ENCODE measurements at places on chromosomes 4 and X. TPM values are rescaled to one million over a fixed set of nuclear protein-coding genes. Genes with fewer than 3 reads are reported as not detected.

The NEXMIF gene
- 0.53 TPM for total RNA-seq

The SMPX gene
- not detected for total RNA-seq

DNA sequence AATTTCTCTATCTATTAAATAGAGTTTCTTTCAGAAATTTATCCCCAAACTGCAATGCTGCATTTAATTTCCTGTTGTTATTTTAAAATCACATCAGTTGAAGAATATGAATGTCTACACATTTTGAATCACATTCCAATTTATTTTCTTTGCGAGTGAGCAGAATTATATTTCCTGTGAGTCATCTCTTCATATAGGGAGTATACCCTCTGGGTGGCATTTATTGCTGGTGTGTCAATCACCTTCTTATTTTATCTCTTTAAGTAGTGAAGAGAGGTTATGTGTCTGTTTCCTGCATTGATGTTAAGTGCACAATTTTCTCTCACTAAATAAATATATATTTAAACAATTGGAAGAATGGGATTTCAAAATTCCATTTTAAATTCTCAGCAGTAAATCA, 511.0 kb upstream of the ATOH1 start:
- H3K4me3 ChIP-seq, result no peak overlapping the region
- H3K27me3 ChIP-seq, result no peaks in the 10 kb centered on the region
- H3K4me1 ChIP-seq, result no peaks in the 10 kb centered on the region
- H3K27ac ChIP-seq, result no peak overlapping the region
- DNase-seq, result no peak

The CFAP99 gene
- not detected for total RNA-seq

GRCh38 chrX:132364313-132364712, 124.5 kb downstream of the MBNL3 start:
- DNase-seq, result no peak
- no peak overlapping the region for H3K4me3 ChIP-seq
- no peaks in the 10 kb centered on the region for H3K4me1 ChIP-seq
- H3K27me3 ChIP-seq, result no peaks in the 10 kb centered on the region
- no peaks in the 10 kb centered on the region for H3K36me3 ChIP-seq
- no peak overlapping the region for H3K27ac ChIP-seq

DNA sequence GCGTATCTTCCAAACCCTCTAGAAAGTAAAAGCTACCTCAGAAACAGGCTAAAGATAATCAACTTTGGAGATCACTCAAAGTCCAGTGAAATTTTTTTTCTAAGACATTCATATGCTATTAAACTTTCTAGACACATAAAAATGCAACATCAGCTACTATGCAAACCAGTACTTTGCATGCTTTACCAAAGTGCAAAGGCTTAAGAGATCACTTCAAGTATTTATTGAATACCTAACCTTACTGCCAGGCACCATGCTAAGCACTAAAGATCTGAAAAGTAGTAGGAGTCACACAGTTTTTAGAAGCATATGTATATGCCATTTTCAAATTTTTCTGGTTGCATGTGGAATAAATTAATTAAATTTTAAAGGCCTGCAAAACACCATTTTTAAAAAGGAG, 115.8 kb downstream of the THOC2 start:
- H3K4me1 ChIP-seq, result no peaks in the 10 kb centered on the region
- DNase-seq, result no peak
- no peak overlapping the region for H3K4me3 ChIP-seq
- no peak overlapping the region for H3K27ac ChIP-seq

The PCDH19 gene
- not detected for total RNA-seq

GRCh38 chrX:30931920-30932319, 42.9 kb upstream of the TAB3 start:
- no peaks in the 10 kb centered on the region for H3K27me3 ChIP-seq
- H3K36me3 ChIP-seq, result no peaks in the 10 kb centered on the region
- no peak overlapping the region for H3K27ac ChIP-seq
- DNase-seq, result no peak
- no peaks in the 10 kb centered on the region for H3K4me1 ChIP-seq

DNA sequence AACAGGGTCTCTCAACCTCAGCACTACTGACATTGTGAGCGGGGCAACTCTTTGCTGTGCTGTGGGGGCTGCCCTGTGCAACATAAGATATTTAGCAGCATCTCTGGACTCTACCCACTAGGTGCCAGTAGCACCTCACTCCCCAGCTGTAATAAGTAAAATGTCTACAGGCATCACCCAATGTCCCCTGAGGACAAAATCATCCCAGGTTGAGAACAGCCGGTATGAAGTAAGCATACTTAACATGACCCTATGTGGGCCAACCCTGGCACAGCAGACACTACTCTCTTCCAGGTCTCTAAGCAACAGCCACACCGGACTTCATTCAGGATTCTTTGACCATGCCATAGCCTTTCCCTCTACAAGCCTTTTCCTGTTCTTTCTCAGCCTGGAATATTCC, 10.5 kb upstream of the MGST2 start:
- peaks cover 9% of the 10 kb centered on the region for H3K4me1 ChIP-seq
- no peak for DNase-seq
- H3K27ac ChIP-seq, result no peak overlapping the region
- H3K36me3 ChIP-seq, result no peaks in the 10 kb centered on the region

GRCh38 chrX:101362757-101363156, 14.2 kb upstream of the TIMM8A start:
- H3K27me3 ChIP-seq, result no peaks in the 10 kb centered on the region
- no peak overlapping the region for H3K4me3 ChIP-seq
- DNase-seq, result no peak
- peaks cover 21% of the 10 kb centered on the region for H3K4me1 ChIP-seq
- H3K36me3 ChIP-seq, result peaks cover 58% of the 10 kb centered on the region
- no peak overlapping the region for H3K27ac ChIP-seq

DNA sequence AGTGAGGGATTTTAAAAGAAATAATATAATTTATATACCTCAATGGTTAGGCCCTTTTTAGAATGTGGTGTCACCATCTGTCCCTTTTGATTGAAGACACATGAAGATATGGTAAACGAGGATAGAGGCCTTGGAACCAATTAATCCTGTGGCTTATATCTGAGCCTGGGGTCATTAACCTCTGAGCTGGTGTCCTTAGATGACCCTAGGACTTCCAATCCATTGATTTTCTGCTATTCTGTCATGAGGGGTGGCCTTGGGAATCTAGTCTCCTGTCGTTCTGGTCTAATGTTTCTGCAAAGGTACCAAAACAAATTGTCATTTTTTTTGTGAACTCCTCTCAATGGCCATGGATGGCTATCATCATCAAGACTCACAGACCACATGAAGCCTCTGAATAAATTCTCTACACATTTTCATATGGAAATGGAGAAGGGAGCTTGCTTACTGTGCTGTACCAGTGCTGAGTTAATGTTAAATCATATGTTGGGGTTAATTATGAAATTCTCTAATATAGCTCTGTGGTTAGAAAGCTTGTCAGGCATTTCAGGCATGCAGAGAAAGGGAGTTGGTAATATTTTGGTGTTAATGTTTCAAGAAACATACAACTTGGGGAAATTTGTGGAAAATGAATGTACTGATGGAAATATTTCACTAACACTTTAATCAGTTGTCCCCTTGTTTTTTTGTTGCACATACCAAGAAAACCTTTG, 204.2 kb upstream of the IL15 start:
- no peak overlapping the region for H3K27ac ChIP-seq
- no peak for DNase-seq
- H3K4me3 ChIP-seq, result no peak overlapping the region
- no peaks in the 10 kb centered on the region for H3K36me3 ChIP-seq
- H3K4me1 ChIP-seq, result no peaks in the 10 kb centered on the region
- no peaks in the 10 kb centered on the region for H3K27me3 ChIP-seq

GRCh38 chr4:113584407-113585150, 177.0 kb downstream of the CAMK2D start:
- H3K4me3 ChIP-seq, result no peak overlapping the region
- peaks cover 62% of the 10 kb centered on the region for H3K4me1 ChIP-seq
- H3K27ac ChIP-seq, result peak overlapping the region; percentile 64

The AMOT gene
- total RNA-seq, result 2.7 TPM

DNA sequence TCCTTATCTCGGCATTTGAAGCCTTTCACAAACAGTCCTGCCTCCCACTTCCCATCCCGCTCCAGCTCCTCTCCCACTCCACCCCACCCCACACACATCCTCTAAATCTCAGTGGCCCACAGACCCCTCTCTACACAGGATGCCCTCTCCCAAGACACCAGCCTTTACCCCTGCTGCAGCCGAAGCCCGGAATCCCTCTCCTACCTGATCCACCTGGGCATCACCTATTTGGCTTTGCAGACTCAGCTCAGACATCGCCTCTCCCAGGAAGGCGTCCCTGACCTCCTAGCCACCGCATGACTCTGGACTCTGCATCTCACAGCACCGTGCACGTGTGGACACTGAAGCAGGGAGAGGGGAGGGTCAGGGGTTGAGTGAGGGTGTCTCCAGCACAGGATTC, 11.5 kb downstream of the PPP2R2C start:
- H3K27me3 ChIP-seq, result peaks cover 4% of the 10 kb centered on the region
- DNase-seq, result no peak
- H3K27ac ChIP-seq, result no peak overlapping the region
- no peaks in the 10 kb centered on the region for H3K4me1 ChIP-seq

All from activated B cell treated with CpG ODN at 0.5 μM for 24 hours (primary cell).